NCI-H2081 (cell line): ENCODE measurements at places on chromosomes 2 and 18.

DNA sequence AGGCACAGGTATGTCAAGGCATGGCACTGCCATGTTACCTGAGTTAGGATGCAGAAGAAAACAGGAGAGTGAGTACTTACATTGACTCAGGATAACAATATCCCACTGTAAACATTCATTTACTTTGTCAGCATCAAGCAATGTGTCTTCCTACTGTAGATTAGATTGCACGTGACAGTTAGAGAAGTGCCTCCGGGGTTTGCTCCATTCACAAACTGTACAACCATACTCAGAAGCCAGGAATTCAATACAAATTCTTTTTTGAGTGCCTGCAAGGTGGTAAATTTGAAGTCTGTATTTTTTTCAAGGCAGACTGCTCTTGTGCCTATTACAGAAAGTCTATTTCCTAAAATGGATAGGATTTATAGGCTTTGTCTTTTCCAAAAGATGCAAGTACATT lies 34.1 kb downstream of the CDCA7 start:
- no peak for DNase-seq

- DNase-seq, result no peak
Measured at GRCh38 chr2:110876167-110876999, 144.0 kb downstream of the ACOXL start.

DNA sequence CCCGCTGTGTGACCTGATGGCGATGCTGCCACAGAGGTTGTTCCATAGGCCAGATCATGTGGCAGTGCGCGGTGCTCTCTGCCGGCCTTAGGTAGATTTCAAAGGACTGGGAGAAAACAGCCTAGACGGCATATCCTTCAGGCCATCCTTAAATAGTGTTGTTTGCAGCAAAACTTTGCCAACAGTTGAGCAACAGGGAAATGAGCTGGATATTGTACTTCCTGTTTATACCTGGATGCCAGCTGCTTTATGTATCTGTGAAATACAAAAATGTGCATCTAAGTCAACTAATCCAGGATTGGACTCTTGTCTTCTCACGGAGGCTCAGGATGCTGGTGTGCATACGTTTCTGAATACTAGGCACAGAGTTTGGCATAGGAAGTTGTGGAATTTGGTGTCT lies 107.1 kb downstream of the EML6 start:
- DNase-seq, result no peak

- no peak for DNase-seq
Measured at GRCh38 chr18:74849301-74849700, 251.6 kb downstream of the ZNF407 start.

GRCh38 chr2:236637686-236638569 lies 68.3 kb downstream of the ACKR3 start:
- DNase-seq, result no peak

DNA sequence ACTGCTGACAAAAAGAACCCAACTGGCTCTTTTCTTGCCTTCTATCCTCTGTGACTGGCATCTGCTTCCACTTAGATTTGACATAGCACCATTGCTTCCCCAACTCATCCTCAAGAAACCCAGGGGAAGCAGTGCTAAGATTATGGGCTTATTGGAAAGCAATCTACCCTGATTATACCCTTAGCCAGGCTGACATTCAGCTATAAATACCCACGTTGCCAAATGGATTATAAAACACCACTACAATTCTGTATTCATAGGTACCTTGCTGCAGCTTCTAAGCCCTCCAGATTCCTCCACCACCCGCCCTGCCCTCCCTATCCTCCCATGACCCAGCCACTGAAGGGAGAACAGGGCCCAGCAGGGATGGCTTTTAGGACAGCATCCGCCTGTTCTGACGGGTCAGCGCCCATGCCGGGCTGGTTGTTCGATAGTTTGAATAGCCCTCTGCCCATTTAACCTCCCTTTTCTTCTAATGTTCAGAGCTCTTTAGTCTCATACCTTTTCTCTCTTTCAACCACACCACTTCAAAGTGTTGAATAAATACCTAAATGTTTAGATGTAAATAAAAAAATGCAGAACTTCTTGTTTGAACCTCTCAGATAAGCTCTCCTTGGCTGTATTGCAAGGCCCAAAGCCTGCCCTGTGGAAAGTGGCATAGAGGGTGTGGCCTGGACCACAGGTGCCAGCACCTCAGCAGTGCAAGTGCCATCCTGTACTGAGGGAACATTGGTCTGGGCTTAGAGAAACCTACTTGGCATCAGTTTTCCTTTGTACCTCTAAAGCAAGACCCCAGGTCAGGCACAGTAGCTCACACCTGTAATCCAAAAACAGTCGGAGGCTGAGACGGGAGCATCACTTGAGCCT lies 86.6 kb upstream of the RGPD5 start:
- DNase-seq, result no peak

DNA sequence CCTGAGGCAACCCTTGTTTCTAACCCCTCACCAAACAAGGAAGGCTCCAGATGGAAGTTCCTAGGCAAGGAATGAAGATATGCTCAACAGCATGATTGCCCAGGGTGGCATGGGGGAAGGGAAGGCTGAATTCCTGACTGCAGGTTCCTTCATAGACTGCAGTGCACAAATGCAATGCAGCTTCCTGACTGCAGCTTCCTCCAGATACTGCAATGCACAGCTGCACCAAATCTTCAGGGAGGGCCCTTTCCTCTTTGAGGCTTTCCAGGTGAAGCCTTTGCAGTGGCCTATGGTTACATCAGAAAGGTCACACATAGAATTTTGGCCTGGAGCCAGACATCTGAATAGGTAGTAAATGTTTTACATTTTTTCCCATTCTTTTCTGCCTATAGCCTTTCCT lies 58.8 kb upstream of the DYNAP start:
- DNase-seq, result no peak

- no peak for DNase-seq
Measured at GRCh38 chr2:66185497-66186054, 249.3 kb upstream of the MEIS1 start.
